Parietal lobe (tissue), 2 donors: ENCODE measurements at places on chromosomes 7 and 10. TPM values are rescaled to one million over a fixed set of nuclear protein-coding genes. Genes with fewer than 3 reads are reported as not detected.

Gene OR13A1
- total RNA-seq = 0.63 TPM

Gene EPO
- not detected for total RNA-seq

Gene OR2AE1
- not detected for total RNA-seq

Gene ZNF485
- total RNA-seq = 10.6 TPM

Gene TET1
- total RNA-seq = 41.3 TPM

Gene CARD11
- total RNA-seq = under 0.01 TPM

Gene COL13A1
- 5.0 TPM for total RNA-seq

Gene GPR26
- 2.8 TPM for total RNA-seq

Gene IKZF5
- 17.2 TPM for total RNA-seq

Gene FRMPD2
- 11.0 TPM for total RNA-seq

Gene VAX1
- total RNA-seq = 2.5 TPM

Gene PON3
- total RNA-seq = 1.3 TPM

Gene GIMAP5
- 2.2 TPM for total RNA-seq

Gene IFIT1
- total RNA-seq = 3.4 TPM

Gene PDE6C
- total RNA-seq = not detected

Gene CDK6
- 15.7 TPM for total RNA-seq

Gene ZNF37A
- total RNA-seq = 56.0 TPM

Gene SPDYE1
- not detected for total RNA-seq

Gene PIP
- not detected for total RNA-seq
